ENCODE measurements at places on chromosomes 4 and X. TPM values are rescaled to one million over a fixed set of nuclear protein-coding genes. Genes with fewer than 3 reads are reported as not detected.

Gene LIMCH1
- 204 TPM for total RNA-seq

- no peak for ATAC-seq
These were observed 27.3 kb upstream of the GPRASP2 start for GRCh38 chrX:102684772-102685520.

Gene OPN1LW
- total RNA-seq: not detected

DNA sequence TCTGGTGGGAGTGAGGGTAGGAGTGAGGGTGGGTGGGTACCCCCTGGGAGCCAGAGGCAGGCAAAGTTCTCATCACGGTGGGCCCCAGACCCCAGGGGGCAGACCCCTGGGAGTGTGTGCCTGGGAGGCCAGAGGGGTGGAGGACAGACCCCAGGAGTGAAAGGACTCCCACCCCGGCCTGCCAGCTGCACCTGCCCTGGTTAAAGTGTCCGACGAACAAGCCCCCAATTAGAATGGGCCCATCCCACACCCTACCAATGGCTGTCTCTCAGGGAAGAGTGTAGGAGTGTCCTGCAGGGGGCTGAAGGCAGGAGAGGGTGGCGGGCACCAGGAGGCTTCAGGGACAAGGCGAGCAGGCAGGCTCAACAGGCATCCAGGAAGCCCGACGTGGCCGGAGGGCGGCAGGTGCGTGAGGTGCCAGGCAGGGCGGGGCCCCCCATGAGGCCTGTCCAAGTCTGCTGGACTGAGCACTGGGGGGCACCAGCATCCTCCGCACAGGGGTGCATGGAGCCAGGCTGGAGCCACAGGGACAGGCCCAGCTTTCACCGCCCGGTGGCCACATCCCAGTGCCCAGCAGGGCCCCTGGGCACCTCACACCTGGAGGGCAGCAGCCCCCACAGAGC, 8.7 kb downstream of the PDE6B start:
- ATAC-seq: no peak

Gene USP17L28
- total RNA-seq: not detected

- no peak for ATAC-seq
These were observed 909 bp upstream of the SLAIN2 start for GRCh38 chr4:48340276-48340964.

DNA sequence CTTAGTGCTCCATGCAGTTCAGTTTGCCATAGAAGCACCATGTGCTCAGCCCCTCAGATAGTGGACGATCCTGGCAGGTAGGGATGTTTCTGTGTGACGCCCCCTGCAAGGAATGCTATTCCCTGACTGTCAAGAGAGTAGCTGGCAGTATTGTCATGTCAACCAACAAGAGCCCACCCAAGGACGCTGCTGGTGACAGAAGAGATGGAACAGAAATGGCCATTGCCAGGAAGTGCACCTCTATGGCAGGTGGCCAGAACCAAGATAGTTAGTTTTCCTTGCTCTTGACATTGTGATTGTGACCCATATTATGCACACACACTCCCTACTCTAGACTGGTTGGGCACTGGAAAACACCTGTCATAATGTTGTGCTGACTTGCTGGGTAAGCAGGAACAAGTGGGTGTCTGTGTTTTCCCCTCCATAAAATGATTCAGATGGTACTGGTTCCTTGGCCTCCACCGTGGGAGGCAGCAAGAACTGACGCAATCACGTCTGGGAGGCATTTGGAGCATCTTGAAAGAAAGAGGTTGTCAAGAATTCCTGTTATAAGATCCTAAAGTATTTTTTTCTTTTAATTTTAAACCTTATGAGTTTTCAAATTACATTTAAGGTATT, 507.9 kb downstream of the MID1IP1 start:
- ATAC-seq: no peak

Gene FAM47E
- 5.9 TPM for total RNA-seq

DNA sequence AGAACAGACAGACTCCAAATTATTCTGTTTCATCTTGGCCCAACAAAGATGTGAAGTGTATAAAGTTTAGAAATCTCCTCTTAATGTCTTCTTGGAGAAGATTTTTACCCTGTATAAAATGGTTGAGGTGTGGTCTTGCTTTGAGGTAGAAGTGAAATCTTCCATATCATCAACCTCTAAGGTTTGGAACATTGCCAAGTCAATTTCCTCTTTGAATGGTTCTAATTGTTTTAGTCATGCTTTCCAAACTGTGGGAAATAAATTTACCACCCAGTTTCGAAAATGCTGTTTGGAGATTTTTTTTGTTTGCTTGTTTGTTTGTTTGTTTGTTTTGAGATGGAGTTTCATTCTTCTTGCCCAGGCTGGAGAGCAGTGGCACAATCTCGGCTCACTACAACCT, 174.1 kb upstream of the ADAMTS3 start:
- no peak for ATAC-seq

DNA sequence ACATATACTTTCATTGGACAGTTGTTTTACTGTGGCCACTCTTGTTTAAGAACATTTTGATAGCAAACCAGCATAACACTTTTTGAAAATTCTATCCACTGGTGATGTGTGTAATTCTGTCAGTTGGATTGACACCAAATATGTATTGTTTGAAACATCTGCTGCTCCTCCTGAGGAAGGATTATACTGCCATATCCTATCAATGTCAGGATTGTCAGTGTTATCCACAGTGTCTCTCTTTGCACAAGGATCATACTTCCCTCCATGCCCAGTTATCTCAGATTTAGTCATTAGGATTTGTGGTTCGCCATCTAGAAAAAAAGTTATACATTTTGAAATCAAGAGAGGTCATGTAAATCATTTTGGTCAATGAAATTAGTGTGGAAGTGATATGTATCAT, 1859.6 kb downstream of the C4orf33 start:
- ATAC-seq: no peak

GRCh38 chr4:56106180-56107147, 157.7 kb downstream of the CEP135 start:
- ATAC-seq: no peak

Gene BST1
- 1.1 TPM for total RNA-seq

DNA sequence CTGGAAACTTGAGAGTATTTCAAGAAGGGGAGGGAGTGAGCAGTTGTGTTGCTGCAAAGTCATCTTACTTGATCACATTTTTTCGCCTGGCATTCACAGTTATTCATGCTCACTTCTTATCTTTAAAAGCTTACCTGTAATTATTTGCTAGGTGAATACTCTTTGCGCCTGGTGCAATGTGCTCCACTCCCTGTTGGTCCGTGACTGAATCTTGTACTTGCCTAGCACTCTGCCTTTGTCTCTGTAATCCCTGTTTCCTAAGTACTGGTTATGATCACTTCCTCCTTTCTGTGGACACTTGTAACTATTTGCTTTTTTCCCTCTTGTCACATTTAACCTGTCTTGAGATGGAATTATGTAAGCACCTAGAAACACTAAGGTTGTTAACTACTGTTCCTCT, 5.8 kb downstream of the BMP2K start:
- ATAC-seq: no peak

Gene CENPVL1
- 1.0 TPM for total RNA-seq

DNA sequence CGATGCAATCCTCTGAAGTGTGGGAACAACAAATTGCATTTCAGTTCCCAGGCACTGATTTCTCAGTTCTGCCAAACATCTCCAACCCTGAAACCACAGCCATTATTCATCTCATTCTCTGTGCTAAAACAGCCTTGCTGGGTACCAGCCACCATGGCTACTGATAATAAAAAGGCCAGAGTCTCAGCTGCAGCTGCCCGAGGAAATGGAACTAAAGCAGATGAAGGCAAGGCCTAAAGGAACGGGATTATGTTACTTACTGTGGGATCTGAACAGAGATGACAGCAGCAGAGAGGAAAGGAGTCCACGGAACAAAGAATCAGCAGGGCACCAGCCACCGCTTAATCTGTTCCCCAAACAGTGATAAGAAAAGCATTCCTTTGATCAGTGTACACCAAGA, 155.7 kb downstream of the PAPSS1 start:
- peak; percentile 63 for ATAC-seq

Gene CXCL9
- total RNA-seq: not detected

GRCh38 chr4:54986095-54986846, 139.1 kb downstream of the KDR start:
- ATAC-seq: no peak

Gene NXF2B
- total RNA-seq: not detected

GRCh38 chr4:98996765-98997068, 1.2 kb downstream of the METAP1 start:
- no peak for ATAC-seq

Gene FABP2
- not detected for total RNA-seq

Gene DMP1
- total RNA-seq: not detected

Gene IL13RA1
- total RNA-seq: 0.92 TPM

DNA sequence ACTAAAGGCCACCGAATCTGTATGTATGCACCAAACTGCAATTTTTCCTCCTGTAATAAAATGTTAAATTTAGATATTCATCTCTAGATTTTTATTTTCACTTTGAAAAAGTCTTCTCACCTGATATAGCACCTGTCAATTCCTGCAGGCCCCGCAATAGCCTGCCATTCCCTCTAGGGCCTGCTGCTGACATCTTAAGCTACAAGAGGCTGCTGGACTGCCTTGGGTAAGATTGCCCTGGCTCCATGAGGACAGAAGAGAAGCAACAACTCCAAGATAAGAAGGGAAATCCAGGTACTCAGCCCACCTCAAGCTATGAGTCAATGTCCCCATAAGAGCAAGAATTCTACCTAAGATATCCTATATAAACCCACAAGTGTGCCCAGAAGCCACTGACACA, 230.2 kb upstream of the AGTR2 start:
- ATAC-seq: no peak

DNA sequence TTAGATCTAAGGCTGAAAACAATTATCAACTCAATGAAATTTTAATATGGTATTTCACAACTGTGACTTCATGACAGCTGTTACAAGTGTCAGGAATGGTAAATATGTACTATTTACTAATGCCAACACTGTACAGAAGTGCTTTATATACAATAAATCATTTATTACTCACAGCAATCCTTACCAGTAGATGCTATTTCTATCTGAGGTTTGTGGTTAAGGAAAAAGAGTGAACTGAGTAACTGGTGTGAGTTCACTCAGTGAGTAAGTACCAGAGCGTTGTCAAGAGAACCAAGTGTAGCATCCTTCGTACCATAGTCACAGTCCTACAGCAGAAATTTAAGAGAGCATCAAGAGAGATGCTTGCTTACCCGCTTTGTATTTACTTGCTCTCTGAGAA, 23.3 kb downstream of the MTHFD2L start:
- ATAC-seq: no peak

Gene KCNIP4
- 10.4 TPM for total RNA-seq

GRCh38 chrX:140510306-140510676, 5.4 kb upstream of the SOX3 start:
- no peak for ATAC-seq

Gene CPZ
- total RNA-seq: 36.2 TPM

GRCh38 chrX:85569096-85569495, 189.6 kb upstream of the POF1B start:
- ATAC-seq: no peak

Gene GPC4
- total RNA-seq: 25.7 TPM

Gene ARAP2
- 0.46 TPM for total RNA-seq

DNA sequence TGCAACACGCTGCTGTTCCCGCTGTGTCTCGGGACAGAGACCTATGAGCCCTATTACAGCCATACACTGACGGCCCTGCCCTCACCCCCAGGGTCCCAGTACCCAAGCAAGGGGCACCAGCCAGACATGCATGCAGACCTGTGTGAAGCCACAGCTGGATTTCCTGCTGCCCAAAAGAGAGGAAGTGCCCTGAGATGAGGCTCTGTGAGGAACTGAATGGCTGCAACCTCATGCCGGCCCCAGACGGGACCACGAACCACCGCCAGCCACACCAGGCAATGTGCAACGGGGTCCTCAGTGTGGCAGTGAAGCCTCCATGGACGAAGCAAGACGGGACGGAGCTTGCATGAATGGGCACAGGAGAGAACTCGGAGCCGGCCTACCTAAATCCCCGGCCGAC, 21.1 kb downstream of the CTBP1 start:
- no peak for ATAC-seq

DNA sequence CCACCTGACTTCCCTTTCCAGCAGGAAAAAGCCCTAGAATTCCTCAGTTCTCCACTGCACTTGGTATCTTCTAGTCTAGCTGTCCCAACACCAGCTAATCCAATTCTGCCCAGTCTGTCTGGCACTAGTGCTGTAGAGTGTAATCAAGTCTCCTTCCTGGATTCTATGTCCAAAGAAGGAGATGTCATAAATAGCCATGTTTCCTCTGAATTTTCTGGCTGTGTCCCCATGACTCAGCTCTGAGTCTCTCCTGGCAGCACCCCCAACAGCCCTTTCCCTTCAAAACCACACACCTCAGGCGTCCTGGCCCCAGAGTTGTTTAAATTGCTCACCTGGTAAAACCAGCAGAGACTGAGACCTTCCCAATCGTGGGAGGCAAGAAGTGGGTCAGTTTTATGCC, 197.2 kb downstream of the GRXCR1 start:
- no peak for ATAC-seq

GRCh38 chr4:124092541-124092984, 620.0 kb downstream of the ANKRD50 start:
- ATAC-seq: no peak

Gene MBNL3
- total RNA-seq: 0.52 TPM
